Activated CD8-positive, alpha-beta memory T cell treated with anti-CD3 and anti-CD28 coated beads for 1 hour (primary cell): ENCODE measurements at places on chromosomes 6 and 20.

- DNase-seq: no peak
These were observed 778.4 kb upstream of the GJE1 start for GRCh38 chr6:141354191-141354955.

GRCh38 chr6:154598399-154598798 is 87.9 kb upstream of the CNKSR3 start:
- DNase-seq: no peak

- no peak for DNase-seq
These were observed 91.6 kb upstream of the DST start for GRCh38 chr6:56734335-56734734.

DNA sequence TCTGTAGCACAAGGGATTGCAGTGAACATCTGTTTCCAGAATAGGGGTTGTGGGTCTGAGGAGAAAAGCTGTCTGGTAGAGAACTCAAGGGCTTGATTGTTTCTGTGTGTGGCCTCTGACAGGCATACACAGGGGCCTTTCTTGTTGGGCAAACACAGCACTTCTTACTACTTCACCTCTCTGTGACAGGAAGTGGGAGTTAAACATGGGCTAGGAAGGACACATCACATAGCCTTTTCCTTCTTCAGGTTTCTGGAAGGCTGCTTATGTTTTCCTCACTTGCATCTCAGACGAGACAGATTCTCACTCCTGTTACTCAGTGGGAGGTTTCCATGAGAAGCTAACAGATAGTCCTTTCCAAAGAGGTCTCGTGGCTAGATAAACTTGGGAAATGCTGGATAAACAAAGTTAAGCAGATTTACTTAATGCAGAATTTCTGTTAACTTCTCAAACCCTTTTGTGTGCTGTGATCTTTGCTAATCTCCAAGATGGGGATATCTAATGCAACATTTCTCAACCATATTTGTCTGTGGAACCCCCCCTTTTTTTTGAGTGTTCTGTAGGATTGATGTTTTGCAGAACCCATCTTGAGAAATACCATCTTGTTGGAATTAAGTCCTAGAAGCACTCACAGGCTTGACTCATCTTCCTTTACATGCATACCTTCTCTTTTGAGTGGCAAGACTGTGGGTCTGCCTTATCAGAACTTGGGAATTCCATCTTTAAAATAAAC is 41.9 kb upstream of the RNF8 start:
- no peak for DNase-seq
